ENCODE measurements at places on chromosomes 12 and 14.

DNA sequence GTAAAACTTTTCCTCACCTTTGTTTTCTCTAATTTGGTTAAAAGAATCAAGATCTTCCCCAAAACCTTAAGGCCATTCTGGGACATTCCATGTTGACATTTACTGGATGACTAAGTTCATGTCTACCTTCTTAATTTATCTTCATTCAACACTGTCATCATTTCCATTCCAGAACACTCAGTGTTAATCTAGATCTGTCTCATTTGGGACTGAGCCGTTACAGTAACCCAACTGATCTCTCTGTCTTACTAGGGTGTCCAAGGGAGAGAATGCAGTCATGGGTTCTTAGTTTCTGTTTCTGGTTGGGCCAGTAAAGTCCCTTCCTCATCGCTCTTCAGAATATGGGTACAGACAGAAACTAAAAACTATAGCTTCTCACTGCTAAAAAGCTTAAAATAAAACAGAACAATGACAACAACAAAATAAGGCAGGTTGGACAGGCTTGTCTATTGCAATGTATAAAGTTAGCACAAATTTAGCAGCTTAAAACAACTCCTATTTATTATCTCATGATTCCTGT lies 144.8 kb downstream of the ASCL1 start:
- no peak for DNase-seq

DNA sequence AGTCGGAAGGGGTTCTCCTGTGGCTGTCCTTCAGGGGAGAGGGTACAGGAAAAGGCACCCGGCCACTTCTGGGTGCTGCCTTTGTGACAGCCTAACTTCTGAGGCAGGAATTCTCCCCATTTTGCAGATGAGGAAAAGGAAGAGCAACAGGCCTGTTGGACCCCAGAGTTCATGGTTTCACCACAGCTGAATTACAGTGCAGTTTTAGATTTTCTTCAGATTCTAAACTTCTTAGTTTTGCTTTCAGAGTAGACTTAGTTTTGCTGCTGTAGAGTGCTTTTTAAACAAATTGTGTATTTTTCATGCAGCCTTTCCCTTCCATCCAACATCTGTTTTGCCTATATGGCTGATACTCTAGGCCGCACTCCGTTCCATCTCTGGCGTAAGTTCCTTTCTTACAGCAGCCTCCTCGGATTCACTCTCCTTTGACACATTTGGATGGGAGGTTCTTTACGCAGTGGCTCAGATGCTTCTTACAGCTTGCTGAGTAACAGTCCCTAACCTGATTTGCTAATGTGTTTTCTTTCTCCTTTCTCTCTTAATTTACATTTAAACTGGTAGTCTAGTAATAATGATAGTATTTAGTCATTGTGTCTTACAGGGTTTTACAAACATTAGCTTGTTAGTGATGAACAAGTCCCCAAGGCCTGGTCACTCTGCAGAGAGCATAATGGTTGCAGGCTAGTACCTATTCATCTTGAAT lies 7.8 kb downstream of the TRAF3 start:
- no peak for DNase-seq

GRCh38 chr12:52230364-52231281 lies 2.4 kb upstream of the KRT7 start:
- no peak for DNase-seq

- DNase-seq: no peak
Observed at GRCh38 chr14:63892265-63892664, 39.5 kb downstream of the SYNE2 start.

- DNase-seq: peak; percentile 75
Observed at GRCh38 chr12:81800298-81801148, 41.4 kb upstream of the PPFIA2 start.

GRCh38 chr12:7090222-7090998 lies 1.8 kb downstream of the C1R start:
- no peak for DNase-seq

DNA sequence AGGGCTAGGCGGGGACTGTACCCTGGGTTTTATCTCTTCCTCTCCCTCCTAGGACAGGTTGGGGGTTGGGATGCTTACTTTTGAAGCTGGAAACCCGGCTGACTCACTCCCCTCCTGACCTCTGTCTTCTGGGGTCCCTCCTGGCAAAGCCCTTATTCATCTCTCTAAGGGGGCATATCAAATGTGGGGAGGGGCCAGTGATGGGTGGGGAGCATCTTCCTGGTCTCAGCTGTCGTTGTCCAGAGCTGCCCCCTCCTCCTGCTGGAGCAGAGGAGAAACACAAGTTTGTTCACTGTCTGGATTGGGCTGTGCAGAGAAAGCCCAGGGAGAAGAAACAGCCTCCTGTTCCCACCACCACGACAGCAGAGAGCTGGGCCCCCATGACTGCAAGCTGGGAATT lies 85.8 kb downstream of the TNFAIP2 start:
- DNase-seq: no peak

GRCh38 chr14:88188745-88189416 lies 134.2 kb downstream of the KCNK10 start:
- no peak for DNase-seq

DNA sequence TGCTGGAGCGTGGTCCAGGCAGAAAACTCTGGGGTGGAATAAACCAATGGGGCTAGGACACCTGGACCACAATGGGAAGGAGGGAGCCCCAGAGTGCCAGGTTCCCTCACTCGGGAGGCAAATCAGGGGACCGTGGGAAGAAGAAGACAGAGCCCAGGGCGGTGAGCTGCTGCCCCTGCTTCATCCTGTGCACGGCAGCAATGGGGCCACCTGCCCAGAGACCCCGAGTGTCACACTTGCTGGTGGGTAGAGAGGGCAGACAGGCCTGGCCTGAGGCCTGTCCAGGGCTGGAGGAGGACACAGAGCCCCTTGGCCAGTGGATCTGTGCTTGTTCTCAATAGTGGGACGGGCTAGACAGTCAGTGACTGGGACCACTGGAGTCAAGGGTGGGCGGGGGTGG lies 58.2 kb downstream of the DIO3 start:
- no peak for DNase-seq

GRCh38 chr12:32993404-32993803 lies 96.8 kb upstream of the PKP2 start:
- DNase-seq: no peak

GRCh38 chr12:52499806-52500560 lies 6.9 kb upstream of the KRT6A start:
- no peak for DNase-seq

DNA sequence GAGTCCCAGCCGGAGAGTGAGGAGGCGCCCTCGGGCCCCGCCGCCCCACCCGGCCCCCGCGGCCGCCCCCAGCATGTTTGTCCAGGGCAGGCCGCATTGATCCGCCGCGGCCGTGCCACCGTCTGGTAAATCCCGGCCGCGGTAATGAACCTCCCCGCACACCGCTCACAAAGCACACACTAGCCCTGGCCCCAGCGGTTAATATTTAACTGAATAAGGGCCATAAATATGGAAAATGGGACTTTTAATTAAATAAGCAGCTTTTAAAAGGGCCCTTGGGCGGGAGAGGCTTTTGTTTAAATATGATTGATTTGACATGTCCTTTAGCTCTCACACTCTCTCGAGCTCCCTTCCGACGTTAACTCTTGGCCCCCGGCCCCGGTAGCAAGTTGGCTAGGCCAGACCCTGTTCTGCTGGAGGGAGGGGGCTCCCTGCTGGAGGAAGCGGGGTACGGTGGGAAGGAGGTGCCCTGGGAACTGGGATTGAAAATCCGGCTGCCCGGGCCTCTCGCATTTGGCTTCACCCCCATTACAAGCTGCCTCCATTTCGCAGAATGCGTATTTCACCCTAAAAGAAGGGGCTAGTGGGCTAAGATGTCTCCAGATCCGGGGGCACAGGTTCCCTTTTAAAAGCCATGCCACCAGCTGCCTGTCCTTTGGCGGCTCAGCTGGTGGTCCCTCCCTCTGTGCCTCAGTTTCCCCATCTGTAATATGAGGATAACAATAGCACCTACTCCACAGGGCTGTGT lies 199.8 kb downstream of the RBM19 start:
- DNase-seq: no peak

DNA sequence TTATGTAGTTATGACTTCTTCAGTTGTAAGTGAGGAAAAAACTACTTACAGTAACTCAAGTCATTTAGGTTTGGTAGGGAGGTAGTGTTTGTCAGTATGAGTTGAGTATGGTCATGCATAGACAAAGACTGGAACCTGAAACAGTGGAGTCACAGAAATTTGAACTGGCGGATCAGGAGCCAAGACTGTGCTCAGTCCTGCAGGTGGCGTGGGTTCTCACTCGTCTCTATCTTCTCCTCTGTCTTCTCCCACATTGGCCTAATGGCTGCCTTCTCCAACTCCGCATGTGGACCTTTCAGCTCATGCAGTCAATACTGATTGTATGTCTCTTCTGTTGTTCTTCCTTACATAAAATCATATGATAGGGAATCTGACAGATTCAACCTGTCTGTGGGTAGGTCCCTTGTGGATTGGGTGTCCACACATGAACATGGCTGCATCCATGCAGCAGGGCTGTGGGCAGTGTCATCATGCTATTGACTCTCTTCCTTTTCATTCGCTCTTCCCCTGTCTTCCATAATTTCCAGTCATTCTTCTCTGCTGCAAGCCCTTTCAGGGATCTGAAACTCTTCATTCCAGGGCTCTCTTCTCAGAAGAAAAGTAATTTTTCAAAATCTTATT lies 78.8 kb upstream of the NEDD1 start:
- no peak for DNase-seq

- DNase-seq: no peak
Observed at GRCh38 chr14:78157494-78158437, 12.4 kb upstream of the NRXN3 start.

GRCh38 chr12:57539134-57539768 lies 7.7 kb downstream of the DCTN2 start:
- no peak for DNase-seq

- DNase-seq: no peak
Observed at GRCh38 chr12:12538535-12538934, 24.1 kb downstream of the DUSP16 start.

All from ascending aorta (tissue), 2 donors.